HS-5 (cell line): ENCODE measurements at places on chromosomes 3 and 15.

- DNase-seq: no peak
These were observed 360.2 kb downstream of the MAGI1 start for GRCh38 chr3:65678516-65678915.

GRCh38 chr3:62436785-62437184 is 63.4 kb upstream of the FEZF2 start:
- no peak for DNase-seq

- DNase-seq: no peak
These were observed 136.3 kb downstream of the NSMCE3 start for GRCh38 chr15:29133321-29133720.

DNA sequence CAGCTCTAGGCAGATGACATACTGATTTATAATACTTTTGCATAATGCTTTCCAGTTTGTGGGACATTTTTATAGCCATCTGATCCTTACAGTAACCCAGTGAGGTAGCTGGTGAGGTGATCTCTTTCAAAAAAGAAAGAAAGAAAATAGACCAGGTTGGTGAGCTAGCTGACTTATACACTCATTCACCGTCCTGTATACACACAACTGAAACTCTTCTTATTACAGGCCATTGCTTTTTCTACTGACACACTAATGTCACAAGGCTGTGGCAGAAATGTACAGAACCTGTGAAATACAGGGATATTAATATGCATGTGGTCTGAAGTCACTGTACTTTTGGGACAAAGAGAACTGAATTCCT is 150.2 kb upstream of the BHLHE40 start:
- DNase-seq: no peak

DNA sequence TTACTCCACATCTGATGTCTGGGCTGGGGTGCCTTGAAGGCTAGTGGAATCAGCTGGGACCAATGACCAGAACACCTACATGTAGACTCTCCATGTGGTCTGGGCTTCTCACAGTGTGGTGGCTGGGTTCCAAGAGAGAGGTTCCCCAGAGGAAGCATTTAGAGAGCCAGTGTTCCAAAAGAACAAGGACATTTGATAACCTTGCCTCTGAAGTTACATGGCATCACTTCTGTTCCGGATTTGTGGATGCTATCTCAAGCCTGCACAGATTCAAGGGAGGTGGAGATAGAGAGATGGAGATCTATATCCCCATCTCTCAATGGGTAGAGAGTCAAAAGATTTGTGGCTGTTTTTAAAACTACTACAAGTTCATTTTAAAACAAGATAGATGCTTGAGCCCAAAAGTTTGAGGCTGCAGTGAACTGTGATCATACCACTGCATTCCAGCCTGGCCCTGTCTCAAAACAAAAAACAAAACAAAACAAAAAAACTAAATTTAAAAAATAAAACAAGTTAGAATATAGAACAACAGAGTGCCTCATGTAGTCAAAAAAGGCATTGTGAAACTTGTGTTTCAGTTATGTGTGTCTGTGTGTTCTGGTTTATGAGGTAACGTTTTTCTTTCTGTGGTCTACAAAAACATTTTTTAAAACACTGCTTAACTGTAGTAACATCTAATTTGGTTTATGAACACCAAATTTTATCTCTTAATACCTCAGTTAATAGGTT is 44.8 kb downstream of the PDE8A start:
- DNase-seq: no peak

- DNase-seq: no peak
These were observed 842 bp upstream of the U2SURP start for GRCh38 chr3:143000528-143000927.

DNA sequence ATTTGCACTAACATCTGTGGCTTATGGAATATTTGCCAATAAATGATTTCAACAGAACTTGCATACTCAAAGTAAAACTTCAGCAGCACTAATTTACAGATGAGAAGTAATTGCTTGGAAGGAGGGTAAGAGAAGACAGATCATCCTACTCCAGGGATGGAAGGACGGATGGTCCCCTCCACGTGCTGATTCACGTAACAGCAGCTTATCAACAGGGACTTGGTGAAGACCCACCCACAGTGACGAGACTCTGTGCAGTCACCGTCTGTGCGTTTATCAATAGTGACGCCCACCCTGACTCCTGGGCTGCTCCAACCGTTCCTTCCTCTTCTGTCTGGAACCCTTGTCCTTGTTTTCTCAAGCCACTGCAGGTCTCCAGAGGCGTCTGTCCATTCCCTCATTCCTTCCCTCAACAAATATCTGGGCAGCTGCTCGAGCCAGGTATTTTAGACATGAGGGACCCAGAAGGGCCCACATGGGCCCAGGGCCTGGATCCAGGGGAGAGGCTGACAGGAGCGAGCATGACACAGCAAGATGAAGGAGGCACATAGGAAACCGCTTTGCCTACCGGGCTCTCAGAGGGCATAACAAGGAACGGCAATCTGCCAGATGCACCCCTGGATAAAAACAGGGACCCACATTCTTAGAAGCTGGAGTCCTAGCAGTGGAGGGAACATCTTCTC is 33.3 kb downstream of the PCSK6 start:
- DNase-seq: no peak

- no peak for DNase-seq
These were observed 4.8 kb downstream of the UBE2E1 start for GRCh38 chr3:23810343-23811184.

DNA sequence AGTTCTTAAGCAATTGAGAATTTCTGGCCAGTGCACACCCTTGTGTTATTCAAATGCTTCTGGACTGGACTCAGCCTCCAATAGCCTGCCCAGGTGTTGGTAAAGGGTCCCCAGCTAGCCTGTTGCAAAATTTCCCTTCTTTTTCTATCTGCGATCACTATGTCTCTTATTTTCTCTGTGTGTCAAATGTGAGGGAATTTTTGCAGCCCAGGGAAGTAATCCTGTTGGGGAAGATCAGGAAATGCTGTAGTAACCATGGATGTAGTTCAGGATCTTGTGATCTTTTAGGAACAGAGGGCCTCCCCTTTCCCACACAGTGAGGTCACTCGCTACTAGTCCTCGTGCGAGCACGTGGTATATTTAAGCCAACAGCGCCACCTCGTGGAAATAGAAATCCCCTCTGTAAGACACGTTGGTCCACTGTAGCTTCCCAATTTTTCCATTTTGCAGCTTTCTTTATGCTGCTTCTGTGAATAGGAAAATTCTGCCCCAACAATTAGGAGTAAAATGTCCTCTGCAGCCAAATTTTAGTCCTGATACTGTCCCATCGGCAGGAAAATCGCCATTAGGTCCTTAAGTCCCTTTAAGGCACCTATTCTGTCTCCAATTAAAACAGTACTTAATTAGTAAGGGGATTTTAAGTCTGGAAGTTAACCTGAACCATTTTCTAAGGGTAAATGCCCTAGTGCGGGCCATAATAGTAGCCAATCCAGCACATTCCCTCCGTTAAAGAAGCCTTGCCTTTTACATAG is 4.0 kb upstream of the SMCO1 start:
- peak; percentile 53 for DNase-seq

DNA sequence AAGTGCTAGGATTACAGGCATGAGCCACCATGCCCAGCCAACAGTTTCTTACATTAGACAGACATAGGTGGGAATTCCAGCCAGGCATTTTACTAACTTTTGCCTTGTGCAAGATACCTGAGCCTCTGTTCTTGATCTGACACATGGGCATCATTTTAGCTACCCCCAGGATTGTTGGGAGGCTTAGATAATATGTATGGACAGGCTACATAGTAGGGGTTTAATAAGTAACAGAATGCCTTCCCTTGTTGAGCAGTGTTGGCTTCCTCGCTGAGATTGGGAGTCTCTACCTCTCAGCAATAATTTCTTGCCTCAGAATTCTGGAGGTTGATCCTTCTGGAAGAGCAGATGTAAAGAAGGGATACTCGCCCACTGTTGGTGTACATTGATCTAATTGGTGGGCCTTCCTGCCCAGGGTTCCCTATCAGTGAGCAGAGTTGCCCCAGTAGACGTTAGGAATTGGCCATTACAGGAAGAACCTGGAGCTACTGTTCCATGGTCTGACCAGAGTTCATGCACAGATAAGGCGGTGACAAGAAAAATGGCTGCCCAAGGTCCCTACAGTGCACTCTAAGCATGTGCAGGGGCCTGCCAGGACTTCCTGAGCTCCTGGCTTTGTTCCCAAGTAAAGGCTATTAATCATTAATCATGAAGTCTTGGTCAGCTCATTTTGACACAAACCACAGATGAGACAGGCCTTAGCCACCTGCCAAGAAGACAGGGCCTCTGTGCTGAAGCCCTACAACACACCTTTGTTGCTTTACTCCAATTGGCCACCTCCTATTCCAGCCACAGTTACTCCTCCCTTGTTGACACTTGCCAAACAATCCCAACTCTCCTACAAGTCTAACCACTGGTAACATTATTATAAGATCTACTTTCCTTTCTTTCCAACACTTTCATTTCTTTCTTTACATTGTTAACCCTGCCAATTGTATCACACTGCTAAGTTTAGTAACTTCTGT is 5.0 kb upstream of the IL17RE start:
- DNase-seq: no peak

DNA sequence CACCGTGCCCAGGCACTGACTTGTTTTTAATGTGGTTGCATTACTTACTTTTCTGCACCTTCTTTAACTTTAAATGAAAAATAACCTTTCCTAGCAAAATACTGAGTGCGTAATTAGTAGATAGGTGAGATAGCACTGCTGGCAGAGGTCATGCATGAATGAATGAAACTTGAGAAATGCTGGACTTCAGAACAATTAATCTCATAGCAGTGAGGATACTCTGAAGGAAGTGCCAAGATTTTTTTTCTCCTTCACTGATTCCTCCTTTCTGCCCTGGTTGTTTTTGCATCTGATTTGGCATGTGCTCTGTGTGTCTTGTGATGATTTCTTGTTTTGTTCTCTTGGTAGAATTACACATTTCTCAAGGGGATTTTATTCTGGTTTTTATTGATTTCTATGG is 378.9 kb downstream of the PTPRG start:
- DNase-seq: no peak

DNA sequence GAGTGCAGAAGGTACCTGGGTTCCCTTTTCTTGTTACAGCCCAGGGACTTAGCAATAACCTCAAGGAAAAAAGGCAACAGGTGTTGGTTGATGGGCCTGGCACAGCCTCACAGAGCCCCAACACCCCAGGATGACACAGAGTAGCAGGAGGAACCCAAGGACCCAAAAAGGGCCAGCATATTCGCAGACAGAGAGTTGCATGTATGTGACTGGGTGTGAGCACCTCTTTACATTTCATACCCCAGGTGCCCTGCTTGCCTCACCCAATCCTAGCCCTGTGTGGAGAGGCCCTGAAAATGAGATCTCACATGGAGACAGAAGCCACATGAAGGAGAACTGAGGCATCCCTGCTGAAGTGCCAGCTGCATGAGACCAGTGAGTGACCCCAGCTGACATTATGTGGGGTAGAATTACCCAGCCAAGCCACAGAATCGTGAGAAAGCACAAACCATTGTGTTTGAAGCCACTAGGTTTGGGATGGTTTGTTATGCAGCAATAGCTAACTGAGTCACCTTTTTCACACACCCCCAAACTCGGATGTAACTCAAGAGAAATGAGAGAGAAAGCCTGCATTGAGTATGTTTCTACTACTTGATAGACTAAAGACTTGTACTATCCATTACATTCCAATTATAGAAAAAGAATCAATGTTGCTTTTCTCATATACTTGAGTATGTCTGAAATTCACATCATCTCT is 26.2 kb upstream of the HHATL start:
- DNase-seq: no peak

DNA sequence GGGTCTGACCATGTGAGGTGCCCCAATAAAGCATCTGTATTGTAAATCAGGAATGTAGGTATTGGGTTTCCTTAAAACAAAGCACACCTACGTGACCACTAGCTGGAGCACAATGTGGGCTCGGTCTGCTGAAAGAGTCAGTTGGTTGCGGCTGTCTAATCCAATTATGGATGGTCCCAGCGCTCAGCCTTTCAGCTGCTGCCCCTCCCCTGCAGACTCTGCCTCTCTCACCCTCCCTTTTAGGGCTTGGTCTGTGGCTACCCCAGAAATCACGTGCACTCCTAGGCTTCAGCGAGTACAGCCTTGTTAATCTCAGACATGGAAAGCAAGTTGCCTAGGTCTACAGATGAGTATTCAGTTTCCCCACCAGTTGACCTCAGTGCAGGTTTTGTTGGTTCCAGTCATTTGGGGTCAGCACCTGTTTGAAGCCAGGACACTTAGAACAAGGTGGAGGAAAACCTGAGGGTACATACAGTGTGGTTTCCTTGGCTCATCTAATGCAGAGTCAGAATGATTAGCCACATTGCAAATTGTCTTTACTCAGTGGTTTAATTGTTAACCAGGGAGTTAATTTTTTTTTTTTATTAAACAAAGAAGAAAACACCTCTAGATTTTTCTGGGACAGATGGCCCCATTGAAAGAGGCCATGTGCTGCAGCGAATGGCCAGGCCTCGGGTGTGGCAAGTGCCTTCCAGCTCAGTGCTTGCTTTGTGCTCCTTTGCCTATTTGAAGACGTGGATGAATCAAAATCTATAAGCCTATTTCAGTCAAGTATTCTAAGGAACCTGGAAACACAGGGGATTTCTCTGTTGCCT is 137.7 kb downstream of the IGF1R start:
- no peak for DNase-seq

- DNase-seq: no peak
These were observed 95.4 kb downstream of the ABHD5 start for GRCh38 chr3:43786102-43786501.

DNA sequence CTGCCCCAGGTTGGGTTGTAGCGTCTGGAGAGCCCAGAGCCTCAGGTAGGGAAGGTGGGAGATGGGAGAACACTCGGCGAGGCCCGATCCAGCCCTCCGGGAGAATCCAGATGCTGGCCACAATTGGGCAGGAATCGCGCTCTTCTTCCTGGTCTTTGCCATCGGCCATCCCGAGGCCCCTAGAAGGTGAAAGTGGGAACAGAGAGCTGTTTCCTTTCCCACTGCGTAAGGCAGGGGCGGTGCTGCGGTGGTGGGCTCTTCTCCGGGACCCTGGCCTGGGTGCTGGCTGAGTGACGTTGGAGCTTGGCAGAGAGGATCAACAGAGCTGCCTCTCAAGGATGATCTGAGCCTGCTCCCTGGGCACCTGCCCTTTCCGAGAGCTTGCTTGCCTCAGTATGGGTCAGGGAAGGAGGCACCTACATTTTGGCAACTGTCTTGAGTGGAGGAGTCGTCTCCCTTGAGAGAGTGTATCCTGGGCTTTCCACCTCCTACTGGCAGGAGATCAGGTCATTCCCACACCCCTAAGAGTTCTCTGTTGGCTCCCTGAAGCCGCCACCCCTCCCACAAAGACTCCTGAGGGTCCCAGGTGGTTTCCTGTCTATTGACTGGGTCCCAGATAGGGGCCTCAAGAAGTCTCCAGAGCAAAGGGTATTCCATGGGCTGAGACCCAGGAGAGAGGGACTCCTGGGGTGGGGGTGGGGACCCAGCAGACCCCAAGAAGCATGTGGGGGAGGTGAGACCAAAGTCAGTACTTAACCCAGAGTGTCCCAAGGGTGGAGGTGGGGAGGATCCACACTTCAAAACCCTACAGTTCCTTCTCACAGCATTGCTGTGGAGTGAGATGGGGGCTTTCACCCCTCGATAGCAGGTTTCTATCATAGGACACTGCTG is 1.6 kb downstream of the C15orf39 start:
- DNase-seq: no peak

- no peak for DNase-seq
These were observed 2.7 kb downstream of the BOC start for GRCh38 chr3:113213896-113214587.

GRCh38 chr3:29582273-29582672 is 301.4 kb downstream of the RBMS3 start:
- DNase-seq: no peak

- DNase-seq: peak; percentile 81
These were observed 26.4 kb upstream of the ATP8B4 start for GRCh38 chr15:50145451-50145872.

- DNase-seq: no peak
These were observed 28.8 kb upstream of the CACNA2D2 start for GRCh38 chr3:50532062-50532705.

- peak; percentile 25 for DNase-seq
These were observed 683.0 kb downstream of the TBL1XR1 start for GRCh38 chr3:176514297-176514696.
